ENCODE measurements at places on chromosomes 2 and 18. TPM values are rescaled to one million over a fixed set of nuclear protein-coding genes. Genes with fewer than 3 reads are reported as not detected.

UPP2 gene
- 0.23 TPM for polyA plus RNA-seq

MCM6 gene
- 48.0 TPM for polyA plus RNA-seq

STEAP3 gene
- polyA plus RNA-seq, result 3.1 TPM

PFN4 gene
- polyA plus RNA-seq, result 2.3 TPM

GAD1 gene
- 1.2 TPM for polyA plus RNA-seq

All from left lung (tissue), 14 donors.